ENCODE measurements at places on chromosomes 7 and 10.

DNA sequence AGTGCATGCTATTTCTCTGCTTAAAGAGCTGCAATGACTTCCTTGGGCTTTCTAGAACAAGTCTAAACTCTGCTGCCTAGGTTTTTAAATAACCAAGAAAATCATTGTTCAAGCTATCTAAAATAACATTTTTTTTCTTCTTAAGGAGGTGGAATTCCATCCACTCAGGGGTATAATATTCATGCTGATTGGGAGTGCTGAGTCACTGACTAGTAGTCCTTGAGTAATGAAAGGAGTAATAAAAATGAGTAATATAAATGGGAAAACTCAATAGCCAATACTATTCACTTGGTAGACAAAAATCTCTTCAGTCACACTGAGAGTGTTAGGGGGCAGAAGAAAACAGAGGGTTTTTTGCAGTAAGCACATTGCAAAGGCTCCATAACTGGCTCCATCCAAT, 72.0 kb downstream of the GFRA1 start:
- no peak for DNase-seq

DNA sequence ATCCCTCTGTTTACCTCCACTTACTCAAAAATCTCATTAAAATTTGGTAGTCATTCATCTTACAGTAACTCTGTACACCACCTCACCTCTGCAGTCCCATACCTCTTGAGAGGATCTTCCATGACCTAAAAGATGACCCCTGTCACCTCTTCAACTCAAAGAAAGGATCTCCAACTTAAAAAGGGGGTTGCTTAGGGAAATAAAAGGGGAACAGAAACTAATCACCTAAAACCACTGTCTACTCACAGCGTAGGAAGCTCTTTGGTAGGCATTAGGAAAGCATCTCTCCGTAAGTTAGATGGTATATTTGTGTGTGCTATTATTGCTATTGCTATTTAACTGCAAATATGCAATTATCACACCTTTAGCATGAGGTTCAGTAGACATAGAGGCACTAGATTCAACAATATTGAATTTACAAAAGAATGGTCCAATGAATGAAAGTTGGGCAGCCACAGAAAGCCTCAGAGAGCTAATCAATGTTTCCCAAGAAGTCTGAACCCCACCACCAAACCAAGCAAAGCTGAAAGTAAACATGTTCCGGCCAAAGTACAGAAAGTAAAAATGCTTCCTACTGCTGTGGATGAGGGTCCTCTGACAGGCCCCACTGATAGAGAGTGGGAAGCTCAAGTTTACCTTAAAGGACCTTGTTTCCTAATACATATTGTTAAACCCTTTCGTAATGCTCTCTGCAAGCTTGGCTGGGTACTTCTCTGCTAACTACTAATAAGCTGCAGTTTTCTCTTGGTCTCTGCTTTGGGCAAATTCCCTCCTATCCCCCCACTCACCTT, 105.8 kb downstream of the GRM8 start:
- no peak for DNase-seq

- no peak for DNase-seq
These were observed 40.6 kb upstream of the FAM3C start for GRCh38 chr7:121436688-121437087.

DNA sequence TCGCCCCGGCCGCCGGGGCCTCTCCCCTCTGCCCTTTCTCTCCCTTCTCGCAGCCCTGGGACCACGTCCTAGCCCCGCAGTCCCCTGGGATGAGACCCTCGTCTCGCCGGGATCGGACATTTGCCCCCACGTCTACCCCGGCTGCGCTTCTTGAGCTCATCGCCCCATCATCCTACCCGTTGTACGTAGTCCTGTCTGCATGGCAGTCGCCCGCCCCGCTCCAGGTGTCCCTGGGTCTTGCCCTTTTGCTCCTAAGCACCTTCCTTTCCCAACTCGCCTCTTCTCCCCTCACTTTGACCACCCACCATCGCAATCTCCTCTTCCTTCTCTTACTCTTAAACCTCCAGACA, 582 bp downstream of the TPST1 start:
- DNase-seq, result no peak

DNA sequence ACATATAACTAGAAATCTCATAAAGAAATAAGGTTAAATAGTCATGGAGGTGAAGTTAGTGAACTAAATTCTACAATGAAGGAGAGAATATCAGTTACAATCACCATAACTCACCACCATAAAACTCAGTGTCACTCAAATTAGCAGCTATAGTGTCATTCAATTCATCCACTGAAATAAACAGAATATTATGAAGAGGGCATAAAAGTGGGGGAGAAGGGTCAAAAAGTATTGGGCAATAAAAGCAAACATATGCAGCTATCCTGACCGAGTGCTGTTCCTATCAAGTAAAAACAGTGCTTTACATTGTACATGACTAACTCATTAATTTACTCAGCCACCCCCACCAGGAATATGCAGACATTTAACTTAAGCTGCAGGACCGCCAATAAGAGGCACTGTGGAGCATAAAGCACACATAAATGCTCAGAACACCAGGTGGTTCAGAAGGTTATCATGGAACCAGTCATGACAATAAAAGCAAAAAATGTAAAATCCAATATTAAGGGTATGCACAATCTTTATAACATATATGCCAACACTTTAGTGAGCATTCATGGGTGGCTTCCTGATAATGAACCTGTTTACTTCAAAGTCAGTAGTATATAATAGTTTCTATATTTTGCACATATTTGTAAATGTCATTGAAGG, 95.5 kb upstream of the LAMB4 start:
- no peak for DNase-seq

DNA sequence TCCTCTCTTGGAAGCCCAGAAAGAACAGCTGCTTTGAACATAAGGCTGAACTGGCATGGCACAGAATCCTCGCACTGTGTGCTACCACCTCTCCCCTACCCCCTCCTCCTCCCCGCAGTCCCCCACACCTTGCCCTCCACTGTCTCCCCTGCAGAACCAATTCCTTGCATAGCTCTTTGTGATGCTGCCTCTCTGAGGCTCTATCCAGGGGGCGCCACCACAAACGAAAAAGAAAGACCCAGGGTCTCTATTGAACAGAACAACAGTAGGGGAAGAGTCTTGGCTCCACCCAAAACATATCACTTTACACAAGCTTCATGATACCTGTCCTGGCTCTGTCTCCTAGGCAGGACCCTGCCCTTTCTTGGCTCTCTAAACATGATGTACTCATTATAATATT, 26.2 kb upstream of the EBLN1 start:
- no peak for DNase-seq

GRCh38 chr7:89503281-89503680, 651.0 kb upstream of the STEAP1 start:
- no peak for DNase-seq

- no peak for DNase-seq
These were observed 150.6 kb downstream of the TPST1 start for GRCh38 chr7:66355756-66356155.

- peak; percentile 45 for DNase-seq
These were observed 59.1 kb upstream of the SMNDC1 start for GRCh38 chr10:110363572-110364411.

DNA sequence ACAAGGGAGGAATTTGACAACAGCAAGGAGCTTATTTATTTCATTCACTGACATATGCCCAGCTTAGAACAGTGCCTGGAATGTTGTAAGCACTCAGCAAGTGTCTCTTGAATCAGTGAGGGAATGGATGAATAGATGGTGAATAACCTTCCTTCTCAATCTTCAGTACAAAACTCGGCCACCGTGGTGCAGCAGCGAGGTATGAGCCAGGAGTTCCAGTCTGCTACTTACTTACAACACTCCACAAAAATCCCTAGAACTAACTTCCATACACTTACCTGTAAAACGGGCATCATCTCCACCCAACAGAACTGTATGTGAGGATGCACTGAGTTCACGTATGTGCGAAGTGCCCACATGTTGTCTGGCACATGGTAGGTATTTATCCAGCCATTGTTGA, 237.4 kb downstream of the WDR11 start:
- DNase-seq, result no peak

DNA sequence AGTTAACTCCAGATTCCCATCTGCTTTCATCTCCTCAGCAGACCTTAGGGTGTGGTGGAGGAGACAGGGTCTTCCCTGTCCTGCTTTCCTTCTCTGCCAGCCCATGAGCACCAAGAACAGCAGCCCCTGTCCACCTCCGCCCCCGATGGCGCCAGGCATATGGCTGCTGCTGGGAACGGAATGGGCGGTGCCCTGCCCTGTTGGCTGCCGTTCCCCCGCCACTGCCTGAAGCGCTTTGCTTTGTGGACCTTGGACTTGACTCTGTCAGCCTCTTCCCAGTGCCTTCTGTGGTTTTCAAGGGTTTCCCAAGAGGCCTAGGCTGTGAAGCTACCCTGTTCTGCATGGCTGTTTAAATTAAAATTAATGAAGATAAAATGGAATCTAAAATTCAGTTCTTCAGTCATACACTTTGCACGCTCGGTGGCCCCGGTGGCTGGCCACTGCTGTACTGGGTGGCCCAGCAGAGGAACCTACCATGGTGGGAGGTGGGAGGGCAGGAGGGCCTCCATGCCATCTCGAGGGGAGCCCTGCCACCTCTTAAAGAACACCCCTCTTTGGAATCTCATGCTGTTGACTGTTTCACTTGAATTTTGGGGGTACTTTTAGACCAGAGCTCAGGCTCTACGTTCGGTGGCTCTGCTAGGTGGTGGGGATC, 78.7 kb downstream of the NKX6-2 start:
- no peak for DNase-seq

DNA sequence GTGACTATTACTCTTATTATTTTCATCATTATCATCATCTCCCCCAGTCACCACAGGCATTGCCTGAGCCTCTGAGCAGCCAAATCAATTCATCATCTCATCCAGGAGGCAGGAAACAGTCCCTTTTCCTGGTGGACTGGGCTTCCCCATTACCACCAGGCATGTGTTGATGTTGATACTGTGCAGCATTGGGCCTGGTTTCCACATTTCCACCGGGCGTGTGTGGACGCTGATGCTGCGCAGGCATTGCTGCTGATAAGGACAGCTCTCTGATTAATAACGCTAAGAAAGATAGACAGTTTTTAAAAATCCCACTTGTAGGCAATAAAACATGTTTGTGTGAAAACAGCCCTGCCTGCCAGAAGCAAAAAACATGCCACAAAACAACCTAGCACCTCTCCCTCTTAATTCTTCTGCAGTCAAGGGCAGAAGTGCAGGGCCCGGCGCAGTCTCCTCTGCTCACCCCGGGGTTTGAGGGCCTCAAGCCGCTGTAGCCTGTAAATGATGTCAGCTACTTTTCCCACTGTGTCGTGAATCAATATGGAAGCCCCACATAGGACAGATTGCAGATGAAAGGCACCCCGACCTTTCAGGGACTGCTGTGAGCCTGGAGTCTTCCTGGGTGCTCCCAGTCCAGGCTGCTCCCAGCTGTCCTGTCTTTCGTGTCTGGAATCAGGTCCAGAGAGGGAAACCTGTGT, 216.0 kb downstream of the WDR37 start:
- no peak for DNase-seq

GRCh38 chr10:8150401-8150905, 96.0 kb downstream of the GATA3 start:
- no peak for DNase-seq

- no peak for DNase-seq
These were observed 201.2 kb downstream of the SNX10 start for GRCh38 chr7:26492816-26493215.

GRCh38 chr7:105590793-105591192, 9.5 kb upstream of the EFCAB10 start:
- no peak for DNase-seq

GRCh38 chr10:12656518-12657142, 307.3 kb downstream of the CAMK1D start:
- no peak for DNase-seq

GRCh38 chr10:108180878-108181277, 1016.4 kb upstream of the SORCS1 start:
- no peak for DNase-seq

GRCh38 chr7:55508221-55509011, 63.9 kb downstream of the VOPP1 start:
- no peak for DNase-seq

- DNase-seq, result peak; percentile 9
These were observed 65.6 kb downstream of the IGF2BP3 start for GRCh38 chr7:23404546-23405239.

GRCh38 chr10:69409968-69410367, 6.8 kb downstream of the TACR2 start:
- DNase-seq, result no peak

DNA sequence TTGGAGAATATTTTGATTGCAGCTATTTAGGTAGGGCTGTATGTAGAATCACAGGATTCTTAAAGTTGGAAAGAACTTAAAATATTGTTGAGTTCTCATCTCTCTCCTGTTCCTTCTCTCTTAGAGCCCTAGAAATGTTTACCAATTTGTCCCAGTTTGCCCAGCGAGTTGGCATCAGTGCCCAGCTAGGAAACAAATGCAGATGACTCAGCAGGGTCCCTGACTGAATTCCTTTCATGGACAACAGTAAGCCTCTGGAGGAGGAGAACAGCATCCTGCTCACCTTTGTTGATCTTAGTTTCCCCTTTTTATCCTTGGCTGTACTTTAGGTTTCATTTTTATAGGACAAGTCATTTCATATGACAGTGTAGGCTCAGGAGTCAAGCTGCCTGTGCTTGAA, 89.3 kb downstream of the SEC23IP start:
- DNase-seq, result no peak

DNA sequence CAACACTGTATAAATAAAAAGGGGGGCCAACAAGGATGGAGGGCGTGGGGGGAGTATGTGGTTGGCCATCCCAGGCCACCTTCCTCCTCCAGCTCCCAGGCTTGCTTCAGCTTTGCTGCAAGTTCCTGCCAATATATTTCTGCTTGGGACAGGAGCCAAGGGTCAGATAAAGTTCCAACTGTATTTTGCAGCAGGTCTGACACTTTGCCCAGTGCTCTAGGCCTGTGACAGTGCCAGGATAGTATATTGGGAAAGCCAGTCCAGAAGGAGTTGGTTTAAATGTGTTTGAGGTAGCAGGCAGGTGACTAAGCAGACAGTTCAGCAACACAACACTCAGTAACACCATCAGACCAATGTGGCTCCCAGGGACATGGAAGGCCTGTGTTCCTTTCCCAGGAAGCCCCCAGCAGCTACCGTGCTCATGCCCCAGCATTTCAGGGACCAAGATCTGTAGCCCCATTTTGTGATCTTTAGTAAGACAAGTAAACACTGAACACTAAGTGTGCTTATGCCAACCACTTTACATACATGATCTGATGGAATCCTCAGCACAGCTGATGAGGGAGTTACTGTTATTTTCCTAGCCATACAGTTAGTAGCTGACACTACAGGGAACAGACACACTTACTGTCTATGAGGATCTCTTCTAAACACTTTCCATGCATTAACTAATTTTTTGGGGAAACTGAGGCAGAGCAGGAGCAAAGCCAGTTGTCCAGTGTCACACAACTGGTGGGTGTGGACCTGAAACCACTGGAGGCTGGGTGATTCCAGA, 38.9 kb downstream of the DNAJB12 start:
- DNase-seq, result no peak

- peak; percentile 73 for DNase-seq
These were observed 214.0 kb upstream of the PRSS1 start for GRCh38 chr7:142535123-142535779.

GRCh38 chr10:99975942-99976809, 33.6 kb downstream of the DNMBP start:
- no peak for DNase-seq

- no peak for DNase-seq
These were observed 225.8 kb downstream of the PARD3 start for GRCh38 chr10:34589275-34589674.
